Hair follicular keratinocyte (primary cell): ENCODE measurements at places on chromosomes 7 and 10. TPM values are rescaled to one million over a fixed set of nuclear protein-coding genes. Genes with fewer than 3 reads are reported as not detected.

PARD3 gene
- total RNA-seq, result 37.2 and 43.2 TPM in 2 replicates

TMEM229A gene
- total RNA-seq, result not detected in 2 replicates

NRG3 gene
- total RNA-seq, result not detected in 2 replicates

INSYN2A gene
- total RNA-seq, result 0.23 TPM in 1 of 2 replicates, not detected in the other

GPNMB gene
- 1.9 and 2.9 TPM in 2 replicates for total RNA-seq

FAM25A gene
- 2.5 and 3.3 TPM in 2 replicates for total RNA-seq

PDSS1 gene
- total RNA-seq, result 10.7 and 16.3 TPM in 2 replicates

CACNB2 gene
- total RNA-seq, result not detected in 2 replicates

MLLT10 gene
- total RNA-seq, result 16.4 and 24.8 TPM in 2 replicates

TMEM72 gene
- total RNA-seq, result not detected in 2 replicates

GTF2IRD1 gene
- total RNA-seq, result 12.5 and 14.4 TPM in 2 replicates

HOXA9 gene
- 6.8 and 7.0 TPM in 2 replicates for total RNA-seq

ASAH2 gene
- 0.38 and 4.1 TPM in 2 replicates for total RNA-seq

ADGRA1 gene
- not detected in 2 replicates for total RNA-seq

CPA4 gene
- total RNA-seq, result 3.4 and 10.8 TPM in 2 replicates

ST7 gene
- 12.3 and 14.8 TPM in 2 replicates for total RNA-seq

FGFBP3 gene
- under 0.01 and 0.08 TPM in 2 replicates for total RNA-seq

FGFR2 gene
- total RNA-seq, result 14.7 and 24.7 TPM in 2 replicates

IL6 gene
- total RNA-seq, result 3.3 TPM in 1 of 2 replicates, not detected in the other

CYP2C9 gene
- not detected in 2 replicates for total RNA-seq

ZNF800 gene
- total RNA-seq, result 9.8 and 12.3 TPM in 2 replicates

MYL10 gene
- not detected in 2 replicates for total RNA-seq

HELLS gene
- 22.6 and 27.5 TPM in 2 replicates for total RNA-seq

SDHAF3 gene
- 12.8 and 33.8 TPM in 2 replicates for total RNA-seq

VCL gene
- total RNA-seq, result 59.7 and 77.2 TPM in 2 replicates

NKX6-2 gene
- not detected in 2 replicates for total RNA-seq

GHRHR gene
- not detected in 2 replicates for total RNA-seq

ANLN gene
- 34.1 and 102 TPM in 2 replicates for total RNA-seq

SFTPD gene
- total RNA-seq, result 0.08 TPM in 1 of 2 replicates, not detected in the other

LRRN3 gene
- total RNA-seq, result 0.16 TPM in 1 of 2 replicates, not detected in the other

SEC24C gene
- 61.5 and 68.2 TPM in 2 replicates for total RNA-seq

C10orf53 gene
- total RNA-seq, result not detected in 2 replicates

PLXDC2 gene
- 3.0 and 7.3 TPM in 2 replicates for total RNA-seq

POT1 gene
- 16.2 and 25.3 TPM in 2 replicates for total RNA-seq

CREB3L2 gene
- total RNA-seq, result 16.3 and 19.9 TPM in 2 replicates

DPP6 gene
- not detected in 2 replicates for total RNA-seq

SPDYE5 gene
- not detected in 2 replicates for total RNA-seq

MMP21 gene
- not detected in 2 replicates for total RNA-seq

PLA2G12B gene
- total RNA-seq, result not detected in 2 replicates

AZGP1 gene
- total RNA-seq, result 0.39 TPM in 1 of 2 replicates, not detected in the other

PALD1 gene
- 0.04 TPM in 1 of 2 replicates, not detected in the other for total RNA-seq

ITPRID1 gene
- total RNA-seq, result not detected in 2 replicates

ITGB8 gene
- 15.1 and 41.0 TPM in 2 replicates for total RNA-seq

PNLIPRP2 gene
- not detected in 2 replicates for total RNA-seq

ASZ1 gene
- not detected in 2 replicates for total RNA-seq

MKI67 gene
- total RNA-seq, result 18.2 and 55.1 TPM in 2 replicates

TRIM4 gene
- total RNA-seq, result 12.5 and 21.3 TPM in 2 replicates

RSBN1L gene
- total RNA-seq, result 6.6 and 10.5 TPM in 2 replicates

FLNC gene
- 0.11 and 0.16 TPM in 2 replicates for total RNA-seq

UPK3BL2 gene
- 2.3 and 2.7 TPM in 2 replicates for total RNA-seq

OR9A2 gene
- not detected in 2 replicates for total RNA-seq

OLAH gene
- total RNA-seq, result 0.42 and 0.55 TPM in 2 replicates
